CD4-positive, alpha-beta T cell treated with Interleukin-1 beta for 1 hour (primary cell): ENCODE measurements at places on chromosomes 2 and 18.

GRCh38 chr2:110980339-110981062, 140.2 kb upstream of the BCL2L11 start:
- DNase-seq, result no peak

GRCh38 chr2:10333247-10333613, 30.5 kb downstream of the HPCAL1 start:
- DNase-seq, result no peak

DNA sequence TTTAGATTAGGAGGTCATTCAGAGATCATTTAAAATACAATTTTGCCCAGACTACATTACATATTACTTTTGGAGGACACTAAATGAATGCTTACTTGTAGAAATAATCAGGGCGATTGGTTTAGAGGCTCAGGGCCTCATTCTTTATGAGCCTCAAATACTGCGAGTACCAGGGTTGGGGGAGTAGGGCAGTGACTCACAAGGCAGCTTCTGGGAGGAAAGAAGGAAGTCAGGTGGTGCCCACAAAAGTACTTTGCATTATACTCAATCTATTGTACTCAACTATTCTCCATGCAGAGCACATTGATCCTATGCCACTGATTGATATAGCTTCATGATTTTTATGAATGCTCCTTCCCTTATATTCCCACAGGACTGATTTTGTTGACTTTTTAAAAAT, 166.9 kb downstream of the SOCS6 start:
- DNase-seq, result no peak

DNA sequence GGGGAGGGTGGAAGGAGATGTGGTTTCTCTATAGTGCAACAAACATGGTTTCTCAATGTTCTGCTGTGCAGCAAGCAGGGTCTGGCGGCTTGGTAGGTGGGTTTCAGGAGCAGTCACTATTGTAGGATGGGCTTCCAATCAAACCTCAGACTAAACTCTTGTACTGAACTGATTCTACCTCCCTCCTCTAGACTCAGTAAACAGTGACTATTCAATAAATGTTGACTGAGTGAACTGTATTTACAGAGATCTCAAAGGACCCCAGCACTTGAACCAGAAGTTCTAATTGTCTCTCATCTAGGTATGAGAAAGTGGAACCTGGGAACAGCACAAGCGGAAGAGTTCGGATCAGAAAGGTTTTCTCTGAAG, 26.8 kb upstream of the CYP27A1 start:
- DNase-seq, result no peak

GRCh38 chr2:164964700-164965099, 9.4 kb upstream of the SLC38A11 start:
- DNase-seq, result no peak

DNA sequence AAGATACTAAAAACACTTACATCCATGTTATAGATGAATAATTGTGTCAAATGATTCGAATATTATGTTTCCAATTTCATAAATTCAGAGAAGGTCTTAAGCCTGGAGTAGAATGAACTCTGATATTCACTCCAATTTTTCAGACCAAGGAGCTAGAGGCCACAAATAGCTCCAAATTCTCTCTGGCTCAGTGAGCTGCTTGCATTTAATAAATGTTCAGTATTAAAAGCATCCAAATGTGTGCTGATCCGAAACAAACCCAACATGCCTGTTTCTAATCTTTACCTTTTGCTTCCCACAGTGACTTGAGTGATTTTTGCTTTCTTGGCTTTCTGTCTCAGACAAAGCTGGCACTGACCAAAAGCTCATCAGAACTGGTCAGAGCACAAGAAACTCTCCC, 291.4 kb downstream of the CCDC85A start:
- DNase-seq, result no peak

GRCh38 chr2:188364033-188364630, 72.5 kb downstream of the GULP1 start:
- no peak for DNase-seq

- DNase-seq, result no peak
These were observed 38.0 kb downstream of the RPL31 start for GRCh38 chr2:101040072-101040471.

DNA sequence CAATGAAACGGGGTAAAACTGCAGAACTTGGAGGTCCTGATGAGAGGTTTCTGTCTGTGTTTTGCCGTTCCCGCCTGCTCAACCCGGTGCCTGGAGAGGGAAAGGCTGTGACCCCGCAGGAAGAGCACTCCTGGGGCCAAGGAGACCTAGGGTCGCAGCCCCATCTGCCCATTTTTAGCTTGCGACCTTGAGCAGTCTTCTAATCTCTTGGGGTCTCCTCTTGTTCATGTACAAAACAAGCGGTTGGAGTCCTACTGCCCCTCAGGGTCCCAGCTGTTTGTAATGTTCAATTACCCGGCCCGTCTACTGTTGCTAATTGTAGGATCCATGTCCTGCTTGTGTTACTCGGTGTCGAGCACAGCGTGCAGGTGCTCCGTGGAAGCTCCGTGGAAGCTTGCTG, 104.5 kb downstream of the PTGR3 start:
- DNase-seq, result no peak

DNA sequence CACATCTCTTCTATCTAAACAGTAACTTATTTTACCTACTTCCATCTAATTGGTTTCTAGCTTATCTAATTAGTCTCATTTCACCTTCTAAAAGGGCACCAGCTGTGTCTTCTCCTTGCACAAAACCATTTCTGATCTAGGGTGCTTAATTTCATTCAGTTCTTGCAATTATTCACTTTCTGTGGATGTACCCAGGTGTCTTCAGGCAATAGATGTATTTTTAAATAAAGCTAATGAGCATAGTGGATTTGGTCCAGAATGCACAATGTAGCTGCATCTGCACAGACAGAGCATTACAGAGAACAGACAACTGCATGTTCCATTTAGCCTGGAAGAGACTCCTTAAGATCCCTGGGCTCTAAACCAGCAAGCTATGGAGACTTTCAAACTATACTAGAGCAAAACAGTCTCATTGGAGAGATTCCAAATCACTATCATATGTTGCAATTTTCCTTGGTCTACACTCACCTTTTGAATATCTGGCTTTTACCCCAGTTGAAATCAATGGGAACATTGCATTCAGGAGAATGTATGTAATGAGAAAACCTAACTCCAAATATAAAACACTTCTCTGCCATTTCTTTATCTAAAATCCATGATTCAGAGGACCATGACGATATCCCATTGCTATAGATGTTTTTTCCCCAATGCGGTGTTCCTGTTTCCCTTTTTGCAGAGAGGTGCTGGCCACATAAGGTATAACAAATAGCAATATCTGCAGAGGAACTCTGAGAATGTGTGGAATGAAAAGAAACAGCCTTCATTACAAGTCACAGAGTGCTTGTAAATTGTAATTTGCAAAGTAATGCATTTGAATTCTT, 3.5 kb upstream of the RFX8 start:
- no peak for DNase-seq

GRCh38 chr18:770583-770961, 41.5 kb downstream of the YES1 start:
- no peak for DNase-seq

DNA sequence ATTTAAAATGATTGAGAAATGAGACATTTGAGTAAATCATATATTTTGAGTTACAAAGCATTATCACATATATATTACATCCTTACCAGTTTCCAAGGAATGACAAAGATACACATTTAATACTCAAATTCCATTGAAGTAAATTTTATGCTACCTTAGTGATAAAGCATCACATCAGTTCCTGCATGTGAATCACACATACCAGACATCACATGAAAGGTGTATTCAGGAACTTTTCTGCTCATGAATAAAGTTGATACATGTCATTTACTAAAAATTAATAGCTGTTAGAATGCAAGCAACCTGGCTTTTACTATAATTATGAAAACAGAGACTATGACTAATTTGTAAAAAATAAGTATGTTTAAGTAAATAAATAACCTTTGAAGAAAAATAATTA, 548.8 kb upstream of the SLC39A10 start:
- DNase-seq, result no peak

DNA sequence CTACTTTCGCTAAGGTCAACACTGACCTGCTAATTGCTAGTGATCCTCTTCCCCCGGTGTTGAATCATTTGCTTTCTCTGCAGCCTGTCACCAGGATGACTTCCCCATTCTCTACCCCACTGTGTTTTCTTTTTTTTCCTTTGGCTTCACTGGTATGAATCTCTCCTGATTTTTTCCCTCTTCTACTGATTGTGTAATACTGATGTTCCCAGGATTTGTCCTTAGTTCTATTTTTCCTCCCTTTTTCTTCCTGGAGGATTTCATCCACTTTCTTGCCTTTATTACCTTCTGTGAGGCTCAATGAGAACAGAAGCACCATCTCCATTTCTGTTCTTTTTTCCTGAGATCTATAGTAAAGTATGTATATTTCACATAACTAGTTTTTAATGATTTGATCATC, 14.1 kb upstream of the MSH2 start:
- DNase-seq, result no peak

GRCh38 chr2:208006337-208006736, 19.0 kb downstream of the PLEKHM3 start:
- no peak for DNase-seq

DNA sequence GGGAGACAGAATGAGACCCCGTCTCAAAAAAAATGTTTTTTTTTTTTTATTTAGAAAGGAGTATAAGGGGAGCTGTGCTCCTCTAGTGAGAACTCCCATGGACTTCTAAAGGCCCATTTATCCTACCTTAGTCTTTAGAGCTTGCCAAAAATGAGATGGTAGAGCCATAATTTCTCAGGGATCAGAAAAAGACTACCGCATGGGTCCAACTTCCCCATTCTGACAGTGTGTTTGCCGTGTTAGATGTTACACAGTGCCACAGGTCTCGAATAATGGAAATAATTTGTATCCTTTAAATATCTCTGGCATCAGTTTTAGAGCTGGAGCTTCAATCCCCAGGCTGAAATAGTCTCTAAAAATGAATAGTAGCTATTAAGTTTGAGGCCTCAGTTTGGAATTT, 6.0 kb upstream of the SLC39A10 start:
- no peak for DNase-seq

DNA sequence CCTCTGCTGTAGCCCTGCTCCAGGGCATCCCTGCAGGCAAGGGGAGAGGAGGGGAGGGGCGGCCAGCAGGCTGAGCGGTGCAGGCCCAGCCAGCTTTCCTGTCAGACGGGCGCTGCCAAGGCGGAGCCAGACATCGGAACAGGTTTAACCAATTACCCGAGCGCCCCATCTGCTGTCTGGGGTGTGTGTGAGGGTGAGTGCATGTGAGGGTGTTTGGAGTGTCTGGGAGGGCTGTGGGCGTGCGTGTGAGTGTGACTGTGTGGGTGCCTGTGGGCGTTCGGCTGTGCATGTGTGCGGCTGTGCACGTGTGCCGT, 20.0 kb downstream of the EMX1 start:
- DNase-seq, result no peak

DNA sequence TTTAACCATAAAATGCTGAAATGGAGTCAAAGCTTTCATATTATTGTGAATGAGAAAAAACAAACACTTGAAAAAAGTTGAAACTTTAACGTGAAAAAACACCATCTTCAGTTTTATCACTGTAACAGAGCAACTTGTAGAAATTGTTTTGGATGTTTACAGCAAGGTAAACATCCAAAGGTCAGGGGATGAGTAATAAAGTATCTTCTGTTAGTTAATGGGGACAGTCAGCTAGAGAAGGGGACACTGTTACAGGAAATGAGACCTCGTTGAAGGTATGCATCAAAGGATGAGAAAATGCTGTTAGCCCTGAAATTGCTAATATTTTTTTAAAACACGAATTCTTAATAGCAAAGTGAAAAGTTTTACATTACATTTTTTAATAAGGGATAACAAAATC, 2.9 kb downstream of the RHBDD1 start:
- DNase-seq, result no peak

DNA sequence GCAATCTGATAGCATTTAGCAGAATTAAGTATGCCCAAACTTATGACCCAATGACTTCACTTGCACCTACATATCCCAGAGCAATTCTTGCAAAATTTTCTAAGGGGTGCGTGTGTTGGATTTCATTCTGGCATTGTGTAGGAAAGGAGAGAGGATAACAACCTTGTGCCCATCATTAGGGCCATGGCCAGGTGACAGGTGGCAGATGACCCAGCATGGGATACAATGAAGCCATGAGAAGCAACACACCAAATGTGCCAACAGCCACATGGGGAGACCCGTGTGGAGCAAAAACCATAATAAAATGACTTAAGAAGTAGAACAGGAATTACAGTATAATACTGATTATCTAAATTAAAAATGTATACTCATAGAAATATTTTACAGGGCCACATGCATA, 166.9 kb upstream of the EPB41L3 start:
- no peak for DNase-seq

DNA sequence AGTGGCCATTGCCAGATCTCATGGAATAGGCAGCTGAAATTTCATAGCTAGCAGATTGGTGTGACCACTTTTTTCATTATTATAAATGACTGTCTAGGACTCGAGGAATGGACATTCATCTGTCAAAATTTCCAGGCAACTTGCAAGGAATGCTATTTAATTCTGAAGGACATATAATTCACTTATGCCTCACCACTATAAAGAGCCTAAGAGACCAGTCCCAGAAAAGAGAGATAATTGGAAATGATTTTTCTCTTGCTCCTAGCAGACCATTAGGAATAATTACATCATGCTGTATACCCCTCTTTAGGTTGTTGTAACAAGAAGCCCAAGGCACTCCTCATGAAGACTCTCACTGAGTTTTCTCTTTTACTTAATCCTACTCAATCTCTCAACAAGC, 557.4 kb upstream of the RAB6C start:
- no peak for DNase-seq

- DNase-seq, result no peak
These were observed 23.6 kb downstream of the ITPRID2 start for GRCh38 chr2:181915102-181915501.

DNA sequence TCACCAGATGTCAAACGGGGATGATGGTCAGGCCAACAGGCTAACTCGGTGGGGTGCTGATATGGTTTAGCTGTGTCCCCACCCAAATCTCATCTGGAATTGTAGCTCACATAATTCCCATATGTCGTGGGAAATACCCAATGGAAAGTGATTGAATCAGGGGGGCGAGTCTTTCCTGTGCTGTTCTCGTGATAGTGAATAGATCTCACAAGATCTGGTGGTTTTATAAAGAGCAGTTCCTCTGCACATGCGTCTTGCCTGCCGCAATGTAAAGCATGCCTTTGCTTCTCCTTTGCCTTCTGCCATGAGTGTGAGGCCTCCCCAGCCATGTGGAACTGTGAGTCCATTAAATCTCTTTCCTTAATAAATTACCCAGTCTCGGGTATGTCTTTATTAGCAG, 74.4 kb upstream of the YWHAQ start:
- no peak for DNase-seq

- no peak for DNase-seq
These were observed 590.2 kb downstream of the ARHGAP15 start for GRCh38 chr2:143719406-143719805.
